Retinal pigment epithelial cell (primary cell): ENCODE measurements at places on chromosomes 11 and 22.
A peak's percentile ranks its signal among the peaks of the same experiment; 100 is the strongest.

- DNase-seq = no peak
Measured at GRCh38 chr22:41347066-41347859, 34.5 kb upstream of the TEF start.

GRCh38 chr22:43833286-43834240 is 21.5 kb upstream of the EFCAB6 start:
- DNase-seq = no peak

DNA sequence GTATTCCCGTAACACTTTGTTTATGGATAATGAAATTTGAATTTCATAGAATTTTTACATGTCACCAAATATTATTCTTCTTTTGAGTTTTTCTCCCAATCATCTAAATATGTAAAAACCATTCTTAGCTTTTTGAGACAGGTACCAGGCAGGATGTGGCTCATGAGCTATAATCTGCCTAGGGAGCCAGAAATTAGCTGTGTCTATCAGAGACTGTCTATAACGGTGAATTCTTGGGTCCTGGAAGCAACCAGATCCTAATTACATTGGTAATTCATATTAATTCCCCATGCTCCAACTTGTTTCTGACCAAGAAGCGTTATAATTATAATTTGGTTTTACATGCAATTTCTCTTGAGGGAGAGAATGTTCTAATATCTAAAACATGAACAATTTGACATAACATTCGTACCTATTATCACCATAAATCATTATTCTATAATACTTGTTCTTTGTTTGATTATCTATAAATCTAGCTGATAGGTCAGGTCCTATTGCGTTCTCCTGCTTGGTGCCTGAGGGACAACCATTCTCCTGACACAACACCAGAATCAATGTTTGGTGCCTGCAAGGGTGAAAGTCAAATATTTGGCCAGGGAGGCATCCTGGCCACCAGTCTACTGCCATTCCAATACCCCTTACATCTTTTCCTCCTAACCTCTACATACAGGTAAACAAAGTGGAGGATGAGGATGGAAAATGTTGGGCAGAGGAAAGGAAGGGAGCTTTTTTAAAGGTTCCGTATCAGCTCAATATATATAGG is 69.9 kb downstream of the RSF1 start:
- no peak for DNase-seq

DNA sequence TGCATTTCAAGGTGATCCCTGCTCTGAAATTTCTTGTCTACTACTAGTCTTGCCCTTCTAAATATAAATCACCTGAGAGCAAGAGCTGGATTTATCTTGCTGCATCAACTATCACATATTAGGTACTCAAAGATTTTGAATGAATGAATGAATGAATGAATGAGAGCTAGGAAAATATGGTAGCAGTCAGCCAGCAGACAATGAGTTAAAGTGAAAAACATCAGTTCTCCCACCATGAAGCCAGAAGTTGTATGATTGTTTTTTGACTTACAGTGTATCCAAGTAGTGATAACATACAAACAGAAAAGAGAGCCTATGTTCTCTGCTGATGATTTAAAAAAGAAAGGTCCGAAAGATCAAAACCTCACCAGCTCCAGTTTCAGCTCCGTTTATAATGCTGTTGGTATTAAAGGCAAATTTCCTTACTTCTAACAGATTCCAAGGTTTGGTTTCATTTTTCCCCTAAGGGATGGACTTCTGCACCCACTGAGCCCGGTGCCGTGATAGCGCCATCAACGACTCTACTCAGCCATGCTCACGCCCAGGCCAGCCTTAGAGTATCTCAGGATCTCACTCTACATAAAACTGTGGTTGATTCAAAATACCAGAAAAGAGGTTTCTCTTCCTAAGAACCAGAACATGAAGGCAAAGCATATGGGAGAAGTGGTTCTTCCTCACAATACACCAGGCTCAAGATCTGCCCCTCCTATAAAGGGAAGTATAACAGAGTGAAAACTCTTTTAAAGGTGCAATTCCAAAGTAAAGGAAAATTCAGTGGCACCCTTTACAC is 92.0 kb downstream of the SGSM3 start:
- no peak for DNase-seq

DNA sequence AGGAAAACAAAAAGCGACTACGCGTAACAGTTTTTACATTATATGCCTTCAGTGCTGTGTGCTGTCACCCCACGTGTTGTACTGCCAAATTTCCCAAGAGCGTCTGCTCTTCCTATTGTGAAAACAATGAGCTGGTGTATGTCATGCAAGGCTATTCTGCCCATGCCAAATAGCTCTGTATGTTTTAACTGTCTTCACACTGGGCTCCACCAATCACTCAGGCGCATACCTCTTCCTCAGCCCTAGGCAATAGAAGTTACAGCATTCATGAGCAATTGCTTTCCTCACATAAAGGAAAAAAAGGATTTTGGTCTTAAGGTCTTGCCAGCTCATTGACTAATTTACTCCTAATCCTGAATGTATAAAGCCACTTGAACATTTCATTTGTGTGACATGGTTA is 606.8 kb downstream of the NTM start:
- DNase-seq = peak; percentile 41

GRCh38 chr11:134460881-134461280 is 48.8 kb upstream of the B3GAT1 start:
- no peak for DNase-seq

DNA sequence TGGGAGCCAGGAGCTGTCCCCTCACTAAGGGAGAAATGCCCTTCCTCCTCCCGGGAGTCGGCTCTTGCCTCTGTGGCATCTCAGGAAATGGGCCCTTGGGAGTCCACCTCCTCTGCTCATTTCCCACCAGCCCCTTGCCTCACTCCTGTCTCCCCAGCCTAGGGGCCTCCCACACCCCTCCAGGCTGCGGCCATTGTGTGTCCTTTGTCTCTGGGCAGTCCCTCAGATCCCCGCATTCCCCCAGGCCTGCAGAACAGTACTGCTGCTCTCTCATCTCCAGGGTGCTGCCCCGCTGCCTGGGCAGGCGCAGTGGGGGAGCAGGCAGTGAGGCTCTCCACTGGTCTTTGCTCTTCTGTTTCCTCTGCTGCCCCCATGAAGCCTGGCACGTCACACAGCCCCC is 25.0 kb downstream of the ADA2 start:
- no peak for DNase-seq

DNA sequence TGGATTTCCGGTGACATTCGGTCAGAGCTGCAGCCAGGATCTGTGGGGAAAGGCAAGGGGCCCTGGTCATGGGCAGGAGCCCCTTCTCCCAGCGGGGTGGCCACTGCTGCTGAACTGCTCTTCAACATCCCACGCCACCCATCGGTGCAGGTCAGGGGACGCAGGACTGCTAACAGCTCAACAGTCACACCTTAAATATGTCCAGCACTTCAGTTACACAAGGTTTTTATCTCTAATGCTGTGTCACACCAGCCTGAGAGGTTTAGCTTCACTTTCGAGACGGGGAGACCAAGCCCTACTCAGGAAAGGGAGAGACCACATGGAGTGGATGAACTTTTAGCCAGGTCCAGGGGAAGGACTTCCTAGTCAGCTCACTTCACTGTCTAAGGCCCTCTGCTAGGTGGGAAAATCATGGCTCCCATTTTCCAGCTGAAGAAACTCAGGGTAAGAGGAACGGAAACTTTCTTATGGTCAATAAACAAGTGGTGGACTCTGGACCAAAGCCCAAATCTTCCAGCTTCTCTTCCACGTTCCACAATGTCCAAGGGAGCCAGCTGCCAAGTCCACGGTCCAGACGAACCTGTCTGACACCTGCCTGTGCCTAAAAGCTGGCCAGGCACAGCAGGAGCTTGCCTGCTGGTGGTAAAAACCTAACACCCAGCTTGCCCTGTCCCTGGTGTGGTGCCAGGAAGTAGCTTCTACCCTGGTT is 21.0 kb upstream of the CHADL start:
- DNase-seq = no peak

GRCh38 chr11:72235351-72236057 is 8.5 kb downstream of the PHOX2A start:
- DNase-seq = no peak

DNA sequence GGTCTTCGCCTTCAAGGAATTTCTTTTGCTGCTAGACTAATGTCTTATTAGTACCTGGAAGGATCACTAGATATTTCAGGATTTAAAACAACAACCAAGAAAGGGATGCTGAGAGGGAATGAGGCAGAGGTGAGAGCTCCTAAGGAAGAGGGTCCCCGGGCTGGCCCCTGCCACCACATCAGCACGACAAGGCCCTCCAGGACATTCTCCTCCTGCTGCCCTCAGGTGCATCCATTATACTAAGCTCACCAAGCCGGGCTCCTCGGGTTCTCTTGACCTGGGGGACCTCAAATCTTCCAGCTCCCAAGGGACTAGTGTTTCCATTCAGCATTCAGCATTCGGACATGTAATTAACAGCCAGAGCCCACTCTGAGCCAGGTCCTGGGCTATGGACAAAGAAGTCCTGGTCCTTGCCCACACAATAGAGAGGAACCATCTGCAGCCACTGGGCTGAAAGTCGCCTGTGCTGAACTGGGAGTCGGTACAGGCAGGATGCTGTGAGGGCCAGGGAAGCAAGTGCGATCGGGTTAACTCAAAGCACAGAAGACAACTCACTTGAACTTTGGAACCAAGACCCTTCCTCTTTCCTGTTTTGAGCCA is 29.4 kb upstream of the OAF start:
- no peak for DNase-seq

- peak; percentile 73 for DNase-seq
Measured at GRCh38 chr11:29538339-29539036, 478.3 kb downstream of the KCNA4 start.

DNA sequence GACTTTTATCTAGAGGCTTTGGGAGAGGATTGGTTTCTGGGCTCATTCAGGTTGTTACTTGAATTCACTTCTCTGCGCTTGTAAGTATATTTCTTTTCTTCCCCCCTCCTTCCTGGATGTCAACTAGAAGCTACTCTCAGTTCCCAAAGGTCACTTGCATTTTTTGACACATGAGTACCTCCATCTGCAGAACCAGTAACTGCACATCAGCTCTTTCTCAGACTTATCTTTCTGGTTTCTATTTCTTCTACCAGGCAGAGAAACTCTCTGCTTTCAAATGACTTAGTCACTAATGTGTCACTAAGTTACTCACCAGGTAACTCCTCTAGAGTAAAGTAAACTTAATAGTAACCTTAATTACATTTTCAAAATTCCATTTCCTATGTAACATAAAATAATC is 773.0 kb upstream of the LUZP2 start:
- DNase-seq = no peak

DNA sequence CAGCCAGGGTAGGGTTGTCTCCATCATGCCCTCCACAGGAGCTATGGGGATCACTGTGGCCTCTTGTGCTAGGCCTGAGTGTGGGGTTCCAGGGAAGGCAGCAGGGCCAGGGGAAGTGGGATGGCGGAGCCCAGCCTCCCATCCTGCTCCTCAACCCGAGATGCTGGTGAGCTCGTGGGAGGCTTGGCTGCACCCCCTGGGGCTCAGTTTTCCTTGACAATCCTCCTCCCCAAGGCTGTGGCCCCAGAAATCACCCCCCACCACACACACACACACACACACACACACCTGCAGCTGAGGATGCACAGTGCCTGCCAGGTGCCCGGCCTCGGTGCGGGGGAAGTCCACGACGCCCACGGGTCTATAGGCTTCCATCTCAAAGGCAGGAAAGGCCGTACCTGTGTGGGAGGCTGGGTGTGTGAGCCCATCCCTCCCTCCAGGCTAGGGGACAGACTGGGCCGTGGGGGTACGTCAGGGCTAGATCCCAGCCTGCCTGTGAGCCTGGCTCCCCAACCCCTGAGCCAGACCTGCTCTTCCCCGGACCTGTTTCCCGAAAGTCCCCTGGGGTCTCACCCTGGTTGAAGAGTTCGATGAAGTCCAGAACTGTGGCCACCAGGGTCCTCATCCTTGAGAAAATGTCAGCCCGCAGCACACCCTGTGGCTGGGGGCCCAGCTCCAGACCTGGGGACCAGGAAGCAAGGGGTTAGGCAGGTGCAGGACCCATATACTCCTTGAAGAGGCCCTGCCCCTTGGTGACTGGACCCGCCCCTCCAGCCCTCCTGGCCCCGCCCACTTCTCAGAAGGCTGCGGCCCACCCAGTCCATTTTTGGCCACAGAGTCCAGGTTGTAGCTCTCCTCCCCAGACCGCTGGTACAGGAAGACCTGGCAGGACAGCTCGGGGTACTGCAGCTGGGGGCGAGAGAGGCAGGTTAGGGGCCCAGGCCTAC is 5.2 kb upstream of the TBX10 start:
- no peak for DNase-seq

GRCh38 chr11:120248551-120249278 is 8.8 kb downstream of the POU2F3 start:
- no peak for DNase-seq

DNA sequence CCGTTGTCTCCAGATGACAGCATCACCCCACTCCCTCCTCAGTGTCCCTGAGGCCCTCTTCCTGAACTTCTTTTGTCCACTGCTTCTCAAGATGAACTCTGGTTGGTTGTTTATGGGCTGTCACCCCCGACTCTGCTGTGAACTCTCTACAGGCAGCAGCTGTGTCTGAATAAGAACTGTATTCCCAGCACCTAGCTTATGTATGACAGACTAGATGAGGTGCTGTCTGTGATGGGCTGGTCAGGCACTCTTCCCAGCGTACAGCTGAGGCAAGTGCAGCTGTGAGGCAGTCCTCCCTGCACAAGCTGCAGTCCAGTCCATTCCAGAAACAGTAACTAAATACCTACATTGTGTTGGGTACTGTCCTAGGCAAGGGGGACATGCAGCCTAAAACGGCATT is 111.4 kb upstream of the PITPNB start:
- DNase-seq = no peak

GRCh38 chr11:116413301-116414242 is 359.2 kb downstream of the BUD13 start:
- DNase-seq = no peak
